ENCODE measurements at places on chromosomes 1 and 21. TPM values are rescaled to one million over a fixed set of nuclear protein-coding genes. Genes with fewer than 3 reads are reported as not detected.

DNA sequence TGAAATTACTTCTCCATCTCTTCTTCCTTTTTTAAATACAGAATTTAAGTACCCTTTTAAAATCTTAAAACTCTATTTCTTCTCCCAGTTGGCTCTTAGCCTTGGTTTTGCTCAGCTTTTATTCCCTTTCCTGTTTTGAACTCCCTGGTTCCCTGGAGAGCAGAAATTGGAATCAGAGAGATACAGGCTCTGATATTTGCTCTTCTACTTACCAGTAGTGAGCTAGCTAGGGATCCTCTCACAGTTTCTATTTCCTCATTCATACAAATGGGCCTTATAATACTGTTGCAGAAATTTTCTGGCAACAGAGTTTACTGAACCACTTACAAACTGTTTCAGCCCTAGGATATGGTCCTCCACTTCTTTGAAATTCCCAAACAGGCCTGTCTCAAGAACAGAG, 606.3 kb downstream of the NUF2 start:
- H3K36me3 ChIP-seq: no peaks in the 10 kb centered on the region
- no peak overlapping the region for H3K4me3 ChIP-seq
- no peak for DNase-seq
- peaks cover 5% of the 10 kb centered on the region for H3K4me1 ChIP-seq
- no peak overlapping the region for H3K27ac ChIP-seq

- no peaks in the 10 kb centered on the region for H3K36me3 ChIP-seq
- no peak for DNase-seq
- no peak overlapping the region for H3K4me3 ChIP-seq
- H3K4me1 ChIP-seq: no peaks in the 10 kb centered on the region
- H3K27ac ChIP-seq: no peak overlapping the region
Measured at GRCh38 chr1:223621312-223621734, 44.2 kb downstream of the CAPN8 start.

The FAM72B gene
- 1.1 TPM for total RNA-seq

The OPRD1 gene
- total RNA-seq: not detected
